Uterus (tissue), 4 donors: ENCODE measurements at places on chromosomes 16 and 17.

GRCh38 chr16:74608944-74609343, 2.0 kb upstream of the GLG1 start:
- no peak for DNase-seq

- DNase-seq: no peak
Observed at GRCh38 chr17:2047590-2047989, 5.8 kb downstream of the OVCA2 start.

GRCh38 chr17:20153231-20153630, 144.1 kb downstream of the SPECC1 start:
- no peak for DNase-seq

DNA sequence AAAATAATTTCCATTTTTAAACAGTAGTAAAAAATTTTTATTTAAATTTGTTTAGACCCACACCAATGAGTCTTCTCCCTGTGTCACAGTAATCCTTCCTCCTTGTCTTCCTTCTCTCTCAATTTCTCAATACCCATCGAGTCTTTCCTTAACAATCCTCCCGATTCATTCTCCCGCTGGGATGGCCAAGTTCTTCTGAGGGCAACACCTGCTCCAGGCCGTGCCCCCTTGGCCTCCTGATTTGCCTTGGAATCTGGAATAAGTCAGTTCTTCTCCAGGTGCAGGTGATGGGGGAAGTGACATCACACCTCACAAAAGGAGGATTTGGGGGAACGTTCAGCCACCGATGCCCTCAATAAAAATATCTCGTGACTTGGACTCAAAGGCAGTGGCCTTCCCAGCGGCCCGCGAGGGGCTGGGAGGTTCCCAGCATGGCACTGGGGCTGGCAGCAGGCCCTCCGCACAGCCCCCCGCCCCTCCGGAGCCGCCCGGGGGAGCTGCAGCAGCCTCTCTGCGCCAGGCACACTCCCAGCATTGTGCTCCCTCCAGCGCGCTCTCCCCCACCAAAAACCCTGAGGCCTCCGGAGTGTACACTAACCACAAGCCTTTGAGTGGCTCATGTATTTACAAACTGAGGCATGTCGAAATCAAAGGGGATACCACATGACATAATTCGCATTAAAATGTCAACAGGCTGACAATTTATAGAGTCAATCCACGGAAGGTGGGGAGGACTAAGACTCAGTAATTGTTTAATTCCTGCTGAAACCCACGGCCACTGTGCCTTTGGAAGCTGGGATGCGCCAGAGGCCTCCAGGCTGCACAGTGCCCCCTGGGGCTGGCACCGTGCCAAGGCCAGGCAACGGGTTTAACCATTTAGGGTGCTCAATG, 120.5 kb downstream of the ZFHX3 start:
- DNase-seq: peak; percentile 63

DNA sequence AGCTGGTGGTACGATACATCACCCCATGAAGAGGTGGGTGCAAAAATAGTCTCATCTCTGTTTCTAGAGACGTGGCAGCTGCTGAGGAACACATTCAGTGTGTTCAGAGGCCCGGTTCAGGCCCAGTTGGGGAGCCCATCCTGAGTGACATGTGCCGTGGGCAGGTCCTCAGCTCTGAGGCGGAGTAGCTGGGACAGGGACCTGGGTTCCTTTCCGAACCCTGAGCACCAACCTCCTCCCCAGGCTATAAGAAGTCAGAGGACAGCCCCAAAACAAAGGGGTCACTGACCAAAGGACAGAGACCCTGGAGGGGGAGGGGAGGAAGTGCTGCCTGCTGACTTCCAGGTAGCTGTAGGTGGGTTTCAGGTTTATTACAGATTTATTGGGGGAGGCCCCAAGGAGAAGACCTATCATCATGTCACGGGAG, 5.1 kb downstream of the LDHD start:
- no peak for DNase-seq

GRCh38 chr17:46124695-46125592, 68.3 kb downstream of the KANSL1 start:
- DNase-seq: no peak

GRCh38 chr17:66829883-66830282, 5.0 kb upstream of the CACNG5 start:
- DNase-seq: no peak

- DNase-seq: peak; percentile 25
Observed at GRCh38 chr17:2854143-2855055, 58.2 kb downstream of the RAP1GAP2 start.

- DNase-seq: no peak
Observed at GRCh38 chr17:50471009-50471905, 2.6 kb upstream of the CHAD start.
